ENCODE measurements at places on chromosomes 2 and 18.

DNA sequence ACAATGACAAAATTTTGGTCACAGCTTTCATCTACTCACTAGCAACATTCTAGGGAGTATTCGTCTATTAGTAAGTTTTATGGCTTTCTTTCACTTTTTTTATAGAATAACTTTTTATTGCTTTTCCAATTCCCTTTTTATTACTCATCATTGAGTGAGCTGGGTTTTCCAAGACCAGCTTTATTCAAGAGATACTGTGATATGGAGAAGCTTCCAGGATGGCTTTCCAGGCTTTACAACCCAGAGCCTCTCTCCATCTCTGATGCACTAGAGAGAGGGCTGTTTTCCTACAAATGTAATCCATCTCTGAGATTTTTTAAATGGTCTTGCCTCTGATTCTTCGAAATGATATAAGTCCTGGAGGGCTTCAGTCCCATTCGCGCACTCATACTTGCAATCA lies 118.3 kb downstream of the LDLRAD4 start:
- DNase-seq: no peak

GRCh38 chr2:154233231-154233630 lies 361.5 kb downstream of the GALNT13 start:
- no peak for DNase-seq

DNA sequence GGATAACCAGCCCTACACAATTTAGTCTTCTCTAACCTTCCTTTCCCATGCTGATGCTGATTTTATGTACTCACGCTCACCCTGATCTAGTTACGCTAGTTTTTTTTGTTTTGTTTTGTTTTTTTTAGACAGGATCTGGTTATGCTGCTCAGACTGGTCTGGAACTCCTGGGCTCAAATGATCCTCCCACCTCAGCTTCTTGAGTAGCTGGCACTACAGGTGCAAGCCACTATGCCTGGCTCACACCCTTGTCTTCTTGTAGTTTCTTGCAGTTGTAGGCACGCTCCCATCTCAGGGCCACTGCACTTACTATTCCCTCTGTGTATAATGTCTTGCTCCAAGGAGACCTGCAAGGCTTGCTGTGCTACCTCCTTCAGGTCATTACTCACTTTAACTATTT lies 6.2 kb downstream of the PELI1 start:
- no peak for DNase-seq

- DNase-seq: no peak
These were observed 226.3 kb upstream of the SMAD7 start for GRCh38 chr18:49177071-49177470.
